ENCODE measurements at places on chromosomes 5 and 9. TPM values are rescaled to one million over a fixed set of nuclear protein-coding genes. Genes with fewer than 3 reads are reported as not detected.

The TXNDC8 gene
- not detected for total RNA-seq

The ROPN1L gene
- 0.32 TPM for total RNA-seq

The RPL7A gene
- total RNA-seq: 3,178 TPM

The OLFML2A gene
- total RNA-seq: 0.32 TPM

The HMCN2 gene
- 0.15 TPM for total RNA-seq

The NME5 gene
- total RNA-seq: 1.1 TPM

The ANKRD18B gene
- total RNA-seq: 2.6 TPM

The ZNF483 gene
- 1.6 TPM for total RNA-seq

The SMIM32 gene
- total RNA-seq: not detected

The TSLP gene
- 0.61 TPM for total RNA-seq

The NPR3 gene
- 2.3 TPM for total RNA-seq

The GABRG2 gene
- total RNA-seq: not detected

The IL3 gene
- total RNA-seq: not detected

The TSSK1B gene
- total RNA-seq: not detected

The TOR4A gene
- 39.0 TPM for total RNA-seq

The FRRS1L gene
- not detected for total RNA-seq

The TMEM171 gene
- total RNA-seq: 12.3 TPM

The PDLIM4 gene
- total RNA-seq: 66.9 TPM

The CARD6 gene
- 20.5 TPM for total RNA-seq

The TMC1 gene
- 1.6 TPM for total RNA-seq

The SLC35D2 gene
- 17.2 TPM for total RNA-seq

The LYRM7 gene
- total RNA-seq: 5.9 TPM

The GNG10 gene
- 76.7 TPM for total RNA-seq

The HACD4 gene
- 2.6 TPM for total RNA-seq

The PCDHB10 gene
- 0.30 TPM for total RNA-seq

The ACTL7A gene
- total RNA-seq: not detected

The NRARP gene
- total RNA-seq: 46.1 TPM

The AIF1L gene
- total RNA-seq: 16.4 TPM

The DAB2 gene
- 76.0 TPM for total RNA-seq

The KLF4 gene
- total RNA-seq: 1.1 TPM

The ZBED3 gene
- total RNA-seq: 2.6 TPM

The KIF24 gene
- total RNA-seq: 2.6 TPM

The CAPSL gene
- not detected for total RNA-seq

The PCA3 gene
- total RNA-seq: under 0.01 TPM

The FGF18 gene
- not detected for total RNA-seq

The ADAMTS2 gene
- total RNA-seq: 4.7 TPM

The ACSL6 gene
- total RNA-seq: not detected

The TPPP gene
- total RNA-seq: 0.15 TPM

The TMEM232 gene
- 1.5 TPM for total RNA-seq

The SLC46A2 gene
- not detected for total RNA-seq

The NRG2 gene
- under 0.01 TPM for total RNA-seq

The FAM13B gene
- total RNA-seq: 20.4 TPM

The PDE8B gene
- total RNA-seq: 0.15 TPM

The PRRC1 gene
- 26.4 TPM for total RNA-seq

The N4BP3 gene
- total RNA-seq: 28.1 TPM

The UGT3A1 gene
- total RNA-seq: not detected

The TAS2R1 gene
- not detected for total RNA-seq

The ADGRD2 gene
- not detected for total RNA-seq

The CNTLN gene
- 10.4 TPM for total RNA-seq

The PPIC gene
- total RNA-seq: 38.3 TPM

The PDE6A gene
- total RNA-seq: not detected

The NEUROG1 gene
- total RNA-seq: not detected

The CYSRT1 gene
- total RNA-seq: not detected

The ASTN2 gene
- total RNA-seq: 1.9 TPM
